KBM-7 (cell line): ENCODE measurements at places on chromosomes 12 and 14.

GRCh38 chr14:24630872-24631477, 3.0 kb downstream of the GZMB start:
- no peak for DNase-seq

DNA sequence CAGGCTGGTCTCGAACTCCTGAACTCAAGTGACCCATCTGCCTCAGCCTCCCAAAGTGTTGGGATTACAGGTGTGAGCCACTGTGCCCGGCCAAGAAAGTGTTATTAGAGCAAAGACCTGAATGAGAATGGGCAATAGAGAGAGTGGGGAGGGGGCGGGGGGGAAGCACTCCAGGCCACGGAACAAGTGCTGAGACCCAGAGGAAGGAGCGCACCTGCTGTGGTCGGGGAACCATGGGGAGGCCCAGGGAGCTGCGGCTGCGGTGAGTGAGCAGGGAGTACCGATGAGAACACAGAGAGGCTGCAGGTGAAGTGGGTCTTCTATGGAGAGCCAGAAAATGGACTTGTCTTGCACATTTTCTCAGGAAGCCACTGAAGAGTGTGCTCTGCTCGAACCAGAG, 10.8 kb downstream of the SMIM41 start:
- no peak for DNase-seq

DNA sequence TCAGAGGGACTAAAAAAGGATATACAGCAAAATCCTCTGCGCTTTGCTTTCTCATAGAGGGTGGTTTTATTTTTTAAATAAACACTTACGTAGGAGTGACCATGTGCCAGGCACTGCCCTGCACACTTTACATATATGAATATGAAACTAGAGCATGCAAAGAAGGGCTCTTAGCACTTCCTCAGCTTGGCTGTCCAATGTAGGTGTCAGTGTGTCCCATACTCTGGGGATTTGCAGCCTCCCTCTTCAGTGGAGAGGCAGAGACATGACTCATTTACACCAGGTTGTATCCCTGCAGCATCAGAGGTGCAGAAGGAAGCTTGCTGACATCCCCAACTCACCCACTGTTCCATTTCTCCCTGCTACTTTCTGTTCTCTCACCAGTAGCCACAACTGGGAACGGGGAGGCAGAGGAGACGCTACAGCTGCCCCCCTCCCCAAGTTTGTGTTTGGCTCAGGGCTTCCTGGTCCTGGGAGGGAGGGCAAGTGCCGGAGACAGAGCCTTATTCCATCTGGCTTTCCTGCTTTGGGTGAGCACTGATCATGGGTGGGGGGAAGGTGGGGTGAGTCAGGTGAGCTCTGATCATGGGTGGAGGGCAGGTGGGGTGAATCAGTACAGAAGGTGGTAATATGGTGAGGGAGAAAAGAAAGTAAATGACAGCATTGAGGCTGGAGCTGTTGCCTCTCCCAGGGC, 4.9 kb upstream of the KRT5 start:
- DNase-seq, result no peak

GRCh38 chr12:5987573-5987972, 42.5 kb upstream of the ANO2 start:
- no peak for DNase-seq

DNA sequence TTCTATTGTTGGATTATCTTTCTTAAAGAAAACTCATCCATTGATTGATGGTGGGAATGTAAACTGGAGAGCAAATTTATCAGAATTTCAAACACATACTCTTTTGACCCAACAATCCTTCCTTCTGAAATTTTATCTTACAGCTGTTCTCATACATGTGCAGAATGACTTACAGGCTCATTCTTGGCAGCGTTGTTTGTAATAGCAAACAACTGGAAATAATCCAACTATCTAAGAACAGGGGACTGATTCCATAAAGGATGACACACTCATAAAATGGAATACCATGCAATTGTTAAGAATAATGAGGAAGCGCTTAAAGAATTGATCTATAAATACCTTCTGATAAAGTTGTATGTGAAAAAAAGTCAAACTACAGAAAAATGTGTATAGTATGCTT, 24.0 kb downstream of the RHOJ start:
- DNase-seq, result no peak

DNA sequence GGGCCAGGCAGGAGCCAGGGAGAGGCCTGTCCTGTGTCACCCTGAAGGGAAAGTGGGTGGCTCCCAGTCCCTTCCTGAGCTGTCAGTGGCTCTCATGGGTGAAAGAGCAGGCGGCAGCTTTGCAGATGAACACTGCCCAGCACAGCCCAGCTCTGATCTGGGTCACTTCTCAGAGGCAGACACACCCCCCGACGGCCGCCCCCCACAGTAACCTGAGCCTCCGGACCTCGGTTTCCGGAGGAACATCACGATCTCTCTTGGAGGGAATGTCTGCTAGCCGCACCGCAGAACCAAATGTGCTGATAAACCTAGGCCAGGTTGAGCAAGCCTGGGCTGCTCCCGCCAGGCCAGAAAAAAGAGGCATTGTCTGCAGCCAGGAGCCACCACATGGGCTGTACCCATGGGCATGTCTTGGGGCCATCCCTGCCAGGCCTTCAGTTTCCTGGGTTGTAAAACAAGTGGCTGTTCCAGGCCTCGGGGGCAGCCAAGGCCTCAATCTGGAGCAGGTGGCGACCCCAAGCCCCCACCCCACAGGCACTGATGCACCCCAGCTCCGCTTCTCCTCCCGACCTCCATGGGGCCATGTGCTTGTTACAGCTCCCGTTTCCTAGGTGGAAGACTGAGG, 57.6 kb downstream of the NCOR2 start:
- peak; percentile 87 for DNase-seq

GRCh38 chr14:49703965-49704364, 11.0 kb downstream of the KLHDC1 start:
- DNase-seq, result no peak
